ENCODE measurements at places on chromosomes 1 and 21.

DNA sequence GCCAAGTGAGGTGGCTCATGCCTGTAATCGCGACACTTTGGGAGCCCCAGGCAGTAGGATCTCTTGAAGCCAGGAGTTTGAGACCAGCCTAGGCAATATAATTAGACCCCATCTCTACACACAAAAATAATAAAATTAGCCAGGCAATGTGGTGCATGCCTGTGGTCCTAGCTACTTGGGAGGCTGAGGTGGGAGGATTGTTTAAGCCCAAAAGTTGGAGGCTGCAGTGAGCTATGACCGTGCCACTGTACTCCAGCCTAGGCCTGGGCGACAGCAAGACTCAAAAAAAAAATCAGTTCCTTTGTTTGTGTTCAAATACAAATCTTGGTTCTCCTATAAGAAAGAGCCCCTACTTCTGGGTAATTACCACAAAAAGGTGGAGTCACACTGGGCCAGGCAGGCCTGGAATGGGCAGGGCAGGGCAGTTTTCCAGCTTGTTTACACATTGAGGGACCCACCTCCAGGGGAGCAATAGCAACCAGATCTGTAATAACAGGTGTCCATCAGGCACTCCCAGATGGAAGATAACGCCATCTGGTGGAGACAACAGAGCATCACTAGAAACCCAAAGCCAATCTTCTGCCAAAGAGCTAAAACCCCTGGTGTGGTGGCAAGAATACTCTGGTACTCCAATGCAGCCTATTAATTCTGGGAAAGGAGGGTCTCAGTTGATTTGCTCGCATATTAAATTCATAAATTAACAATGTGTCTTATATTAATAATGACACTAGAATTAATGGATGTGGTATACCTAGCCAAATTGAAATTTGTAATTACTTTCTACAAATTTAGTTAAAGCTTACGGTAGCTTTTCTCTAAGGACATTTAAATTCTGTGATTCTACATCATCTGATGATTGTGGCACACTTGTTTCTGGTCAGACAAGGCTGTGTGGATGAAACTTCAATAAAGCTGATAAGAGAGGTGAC is 13.2 kb downstream of the PPP1R15B start:
- peak; percentile 83 for DNase-seq

DNA sequence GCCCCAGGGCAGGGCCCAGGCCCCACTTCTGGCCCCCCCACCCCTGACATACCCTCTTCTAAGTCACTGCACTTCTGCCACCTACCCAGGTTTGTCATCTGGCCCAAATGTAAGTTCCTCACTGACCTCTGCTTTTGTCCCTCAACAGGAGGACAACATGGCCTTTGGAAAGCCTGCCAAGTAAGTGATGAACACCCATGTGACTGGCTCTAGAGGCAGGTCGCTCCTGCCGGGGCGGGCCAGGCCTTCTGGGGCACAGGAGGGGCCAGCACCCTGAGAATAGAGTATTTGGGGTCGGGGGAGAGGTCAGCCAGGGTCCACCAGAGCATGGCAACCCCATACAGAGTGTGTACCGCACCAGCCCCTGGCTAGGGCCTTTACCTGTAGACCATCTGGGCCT is 9.9 kb upstream of the SYTL1 start:
- no peak for DNase-seq

GRCh38 chr1:108862698-108863477 is 6.0 kb upstream of the AKNAD1 start:
- no peak for DNase-seq

DNA sequence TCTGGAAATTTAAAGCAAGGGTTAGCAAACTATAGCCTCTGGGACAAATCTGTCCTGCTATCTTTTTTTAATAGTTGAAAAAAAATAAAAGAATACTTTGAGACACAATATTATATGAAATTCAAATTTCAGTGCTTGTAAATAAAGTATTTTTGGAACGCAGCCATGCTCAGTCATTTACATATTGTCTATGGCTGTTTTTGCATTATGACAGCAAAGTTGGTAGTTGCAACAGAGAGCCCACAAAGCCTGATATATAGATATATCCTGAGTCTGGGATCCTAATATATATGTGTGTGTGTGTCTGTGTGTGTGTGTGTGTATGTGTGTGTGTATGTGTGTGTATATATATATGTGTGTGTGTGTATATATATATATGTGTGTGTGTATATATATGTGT is 20.8 kb downstream of the SSR2 start:
- no peak for DNase-seq

- no peak for DNase-seq
Measured at GRCh38 chr1:108152782-108153222, 47.3 kb downstream of the SLC25A24 start.

DNA sequence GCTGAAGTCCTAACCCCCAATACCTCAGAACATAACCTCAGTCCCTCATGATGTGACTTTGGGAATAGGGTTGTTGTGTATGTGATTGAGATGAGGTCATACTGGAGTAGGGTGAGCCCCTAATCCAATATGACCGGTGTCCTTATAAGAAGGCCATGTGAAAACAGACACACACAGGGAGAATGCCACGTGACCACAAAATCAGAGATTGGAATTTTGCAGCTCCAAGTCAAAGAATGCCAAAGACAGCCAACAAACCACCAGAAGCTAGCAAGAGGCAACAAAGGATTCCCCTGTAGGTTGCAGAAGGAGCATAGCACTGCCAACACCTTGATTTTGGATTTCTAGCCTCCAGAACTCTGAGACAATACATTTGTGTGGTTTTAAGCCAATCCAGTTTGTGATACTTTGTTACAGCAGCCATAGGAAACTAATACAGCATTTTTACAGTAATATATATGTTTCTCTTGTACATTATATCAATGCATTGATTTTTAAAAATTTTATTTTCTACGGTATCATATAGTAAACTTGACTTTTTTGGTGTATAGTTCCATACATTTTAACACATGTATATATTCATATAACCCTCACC is 5.4 kb downstream of the ZSWIM5 start:
- DNase-seq = no peak

DNA sequence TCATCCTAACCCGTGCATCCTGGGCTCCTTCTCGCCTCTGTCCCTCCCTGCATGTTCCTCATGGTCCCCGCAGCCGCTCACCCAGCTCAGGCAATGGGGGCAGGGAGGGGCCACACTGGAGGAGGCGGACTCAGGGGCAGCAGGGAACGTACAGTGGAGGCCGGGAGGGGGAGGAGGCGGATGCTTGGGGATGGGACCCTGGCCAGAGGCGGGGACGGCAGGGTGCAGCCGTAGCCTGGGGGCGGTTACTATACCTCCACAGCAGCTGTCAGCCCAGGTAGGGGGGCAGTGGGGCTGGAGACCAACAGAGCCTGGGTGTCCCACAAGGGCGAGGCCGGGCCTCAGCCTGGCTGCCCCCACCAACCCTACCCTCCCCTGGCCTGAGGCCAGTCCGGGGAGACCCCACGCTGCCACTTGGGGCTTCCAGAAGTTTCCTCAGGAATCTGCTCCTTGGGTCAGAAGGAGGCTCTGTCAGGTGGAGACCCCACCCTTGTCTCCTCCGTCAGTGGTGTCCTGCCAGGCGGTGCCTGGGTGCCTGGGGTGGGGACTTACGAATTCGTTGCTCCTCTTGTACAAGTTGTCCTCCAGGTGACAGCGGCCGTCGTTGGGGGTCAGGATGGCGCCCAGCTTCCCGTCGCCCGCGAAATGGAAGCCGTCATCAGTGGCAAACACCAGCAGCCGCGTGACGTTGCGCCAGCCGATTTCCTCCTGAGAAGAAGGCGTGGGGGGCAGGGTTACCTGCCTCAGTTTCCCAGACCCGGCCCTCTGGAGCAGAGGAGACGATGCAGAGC is 20.7 kb downstream of the ITGB2 start:
- DNase-seq = no peak

DNA sequence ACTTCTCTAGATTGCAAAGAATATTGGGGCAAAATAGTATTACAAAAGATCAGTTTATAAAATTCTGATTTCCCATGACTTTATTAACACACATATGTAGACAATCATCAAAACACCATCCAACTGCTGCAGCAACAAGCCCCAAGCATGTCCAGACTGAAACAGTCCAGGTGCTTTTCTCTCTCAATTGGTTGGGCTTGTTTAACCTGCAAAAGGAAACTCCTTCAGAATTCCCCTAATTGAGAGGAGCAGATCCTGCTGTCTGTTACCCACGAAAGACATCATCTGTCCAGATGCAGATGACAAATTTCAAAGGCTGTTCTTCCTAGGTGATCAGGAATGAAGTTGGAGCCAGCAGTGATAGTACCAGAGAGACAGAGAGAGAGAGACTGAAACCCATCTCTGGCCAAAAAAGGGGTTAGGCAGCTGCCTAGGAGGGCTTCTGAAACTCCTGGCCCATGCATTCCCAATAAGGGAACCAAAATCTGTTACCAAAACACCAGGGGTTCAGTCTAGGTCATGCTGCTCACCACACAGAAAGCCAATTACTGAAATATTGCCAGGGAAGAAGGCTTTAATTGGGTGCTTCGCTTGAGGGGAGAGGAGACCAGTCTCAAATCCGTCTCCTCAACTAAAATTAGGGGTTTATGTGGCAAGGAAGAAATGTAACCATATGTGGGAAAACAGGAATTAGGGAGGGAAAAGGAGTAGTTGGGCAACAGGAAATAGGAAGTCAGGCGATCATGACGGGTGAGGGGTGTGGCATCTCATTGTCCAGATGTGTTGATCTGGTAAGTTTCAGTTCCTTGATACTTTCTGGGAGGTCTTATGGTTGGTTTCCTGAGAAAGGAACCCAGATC is 34.7 kb upstream of the RGL1 start:
- no peak for DNase-seq

GRCh38 chr1:58779801-58780382 is 4.0 kb downstream of the JUN start:
- peak; percentile 82 for DNase-seq

DNA sequence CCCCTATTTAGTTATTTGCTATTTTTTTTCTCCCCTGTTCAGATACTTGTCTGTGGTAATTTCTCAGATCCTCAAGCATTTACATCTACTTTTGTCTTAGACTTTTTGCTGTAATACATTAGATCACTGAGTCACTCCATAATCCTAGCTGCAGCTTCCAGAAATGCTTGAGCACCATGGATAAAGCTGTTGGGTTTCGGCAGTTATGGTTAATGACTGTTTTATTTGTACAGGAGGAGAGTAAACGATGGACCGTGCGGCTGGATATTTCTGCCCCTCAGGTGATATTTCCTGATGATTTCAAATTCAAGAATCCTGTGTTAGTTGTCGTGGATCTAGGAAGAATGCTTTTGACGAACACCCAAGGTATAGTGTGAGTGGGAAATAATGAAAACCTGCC is 42.9 kb downstream of the VPS13D start:
- no peak for DNase-seq

DNA sequence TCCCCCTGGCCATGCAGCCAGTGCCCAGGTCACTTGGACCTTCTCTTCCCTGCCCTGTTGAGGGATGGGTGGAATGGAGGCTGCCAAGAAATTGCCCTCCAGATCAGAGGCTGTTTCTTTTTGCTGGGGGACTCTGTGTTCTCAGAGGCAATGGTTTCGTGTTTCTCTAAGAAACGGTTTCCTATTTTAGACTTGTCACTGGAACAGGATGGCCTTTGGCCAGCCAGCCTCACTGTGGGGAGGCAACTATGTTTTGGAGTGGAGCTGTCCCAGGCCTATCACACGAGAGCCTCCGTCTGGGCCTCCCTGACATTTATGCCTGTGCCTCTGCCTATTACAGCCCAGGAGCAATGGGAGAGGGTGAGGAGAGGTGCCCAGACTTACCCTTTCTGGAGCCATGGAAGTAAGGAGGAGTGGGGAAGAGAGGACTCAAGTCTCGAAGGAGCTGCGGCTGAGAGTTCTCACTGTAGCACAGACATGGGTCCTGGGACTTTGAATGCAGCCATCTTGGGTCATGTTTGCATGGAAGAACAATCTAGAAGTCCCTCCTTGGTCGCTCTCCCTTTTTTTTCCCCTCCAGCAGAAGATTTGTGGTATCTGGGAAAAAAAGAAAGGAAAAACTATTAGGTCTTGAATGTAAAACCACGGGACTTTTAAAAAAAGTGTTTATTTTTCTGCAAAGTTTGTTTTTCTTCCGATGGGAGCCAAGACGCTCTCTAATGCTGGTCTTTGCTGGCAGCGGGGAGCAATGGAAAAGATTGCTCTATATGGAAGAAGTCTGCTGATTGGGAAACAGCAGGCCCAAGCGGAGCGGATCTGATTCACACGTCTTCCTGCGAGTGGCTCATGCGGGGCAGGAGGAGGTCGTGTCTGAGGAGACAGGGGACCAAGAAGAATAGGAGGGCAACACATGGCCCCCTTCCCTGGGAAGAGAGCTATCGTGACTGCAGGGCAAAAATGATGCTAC is 219.2 kb downstream of the FOXD2 start:
- peak; percentile 58 for DNase-seq
